Stimulated activated CD4-positive, alpha-beta T cell treated with anti-CD3 and anti-CD28 coated beads, Interleukin-4, amount 100 ng/mL, for 4 hours (primary cell): ENCODE measurements at places on chromosomes 7 and 10.

DNA sequence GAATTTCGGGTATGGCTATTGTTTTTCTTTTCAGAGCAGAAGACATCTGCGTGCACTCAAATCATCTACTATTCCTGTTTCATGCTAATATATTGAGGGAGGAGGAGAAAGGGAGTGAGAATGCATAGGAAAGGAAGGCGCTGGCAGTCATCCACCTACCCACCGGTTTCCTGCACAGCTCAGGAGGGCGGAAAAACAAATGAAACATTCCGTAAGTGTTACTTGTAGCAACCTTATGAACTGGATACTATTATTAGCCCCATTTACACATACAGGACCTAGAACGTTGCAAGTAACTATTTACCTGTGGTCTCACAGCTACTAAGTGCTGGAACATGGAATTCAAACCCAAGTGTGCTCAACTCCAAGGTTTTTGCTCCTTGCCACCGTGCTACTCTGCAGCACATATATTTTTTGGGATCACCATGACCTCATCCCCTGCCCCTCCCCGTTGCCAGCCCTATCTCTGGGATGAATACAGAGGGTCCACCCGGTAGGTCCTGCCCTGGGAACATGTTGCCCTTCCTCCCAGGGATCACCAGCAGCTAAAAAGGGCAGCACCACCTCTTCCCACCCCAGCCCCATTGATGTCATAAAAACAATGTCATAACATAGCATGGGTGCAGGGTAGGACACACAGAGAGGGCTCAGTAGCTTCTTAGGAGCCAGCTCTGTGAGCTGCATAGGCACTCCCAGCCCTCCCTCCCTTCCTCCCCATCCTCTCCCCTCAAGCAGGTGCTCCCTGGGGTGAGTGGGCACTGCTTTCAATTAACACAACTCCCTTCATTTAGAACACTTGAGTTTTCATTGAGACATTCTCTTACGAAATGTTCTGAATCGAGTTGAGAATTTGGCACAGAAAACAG lies 16.9 kb downstream of the GFRA1 start:
- DNase-seq: no peak

DNA sequence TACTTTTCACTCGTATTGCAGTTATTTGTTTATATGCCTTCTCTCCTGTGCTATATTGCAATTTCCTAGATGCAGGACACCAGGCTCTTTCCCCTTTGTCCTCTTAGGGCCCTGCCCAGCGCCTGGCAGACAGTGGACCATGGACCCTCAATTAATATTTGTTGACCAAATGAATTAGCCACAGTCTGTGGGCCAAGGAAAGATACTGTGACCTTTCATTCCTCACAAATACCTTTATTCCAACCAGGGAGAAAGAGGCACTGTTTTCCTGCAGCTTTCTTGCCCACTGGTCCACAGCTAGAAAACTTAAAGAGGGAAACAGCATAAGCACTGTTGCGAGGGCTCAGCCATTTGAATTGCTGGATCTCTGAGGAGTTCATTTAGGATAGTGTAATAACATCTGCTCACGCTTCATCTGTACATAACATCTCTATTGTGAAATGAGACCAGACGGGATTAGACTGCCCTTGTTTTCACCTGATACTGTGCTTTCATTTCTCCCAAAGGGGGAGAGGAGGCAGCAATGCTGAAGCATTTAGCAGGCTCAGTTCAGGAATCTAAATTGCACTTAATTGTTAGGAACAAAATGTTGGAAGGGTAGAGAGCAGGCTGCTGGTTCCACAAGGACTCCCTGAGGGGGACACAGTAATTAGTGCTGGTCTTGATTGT lies 46.7 kb downstream of the TNS3 start:
- DNase-seq: no peak

GRCh38 chr7:3548815-3549214 lies 247.8 kb downstream of the SDK1 start:
- no peak for DNase-seq

DNA sequence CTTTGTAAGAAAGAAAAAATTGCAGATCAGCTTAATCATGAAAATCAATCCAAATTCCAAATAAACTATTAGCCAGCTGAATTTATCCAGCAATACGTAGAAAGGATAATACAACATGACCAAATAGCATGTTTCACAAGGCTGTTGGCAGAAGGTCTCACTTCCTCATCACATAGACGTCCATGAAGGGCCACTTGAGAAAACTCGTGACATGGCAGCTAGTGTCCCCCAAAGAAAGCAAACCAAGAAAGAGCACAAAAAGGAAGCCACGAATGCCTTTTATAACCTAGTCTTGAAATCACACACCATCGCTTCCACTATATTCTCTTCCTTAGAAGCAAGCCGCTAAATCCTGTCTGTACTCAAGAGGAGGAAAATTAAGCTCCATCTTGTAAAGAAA lies 105.6 kb upstream of the NRBF2 start:
- DNase-seq: no peak

DNA sequence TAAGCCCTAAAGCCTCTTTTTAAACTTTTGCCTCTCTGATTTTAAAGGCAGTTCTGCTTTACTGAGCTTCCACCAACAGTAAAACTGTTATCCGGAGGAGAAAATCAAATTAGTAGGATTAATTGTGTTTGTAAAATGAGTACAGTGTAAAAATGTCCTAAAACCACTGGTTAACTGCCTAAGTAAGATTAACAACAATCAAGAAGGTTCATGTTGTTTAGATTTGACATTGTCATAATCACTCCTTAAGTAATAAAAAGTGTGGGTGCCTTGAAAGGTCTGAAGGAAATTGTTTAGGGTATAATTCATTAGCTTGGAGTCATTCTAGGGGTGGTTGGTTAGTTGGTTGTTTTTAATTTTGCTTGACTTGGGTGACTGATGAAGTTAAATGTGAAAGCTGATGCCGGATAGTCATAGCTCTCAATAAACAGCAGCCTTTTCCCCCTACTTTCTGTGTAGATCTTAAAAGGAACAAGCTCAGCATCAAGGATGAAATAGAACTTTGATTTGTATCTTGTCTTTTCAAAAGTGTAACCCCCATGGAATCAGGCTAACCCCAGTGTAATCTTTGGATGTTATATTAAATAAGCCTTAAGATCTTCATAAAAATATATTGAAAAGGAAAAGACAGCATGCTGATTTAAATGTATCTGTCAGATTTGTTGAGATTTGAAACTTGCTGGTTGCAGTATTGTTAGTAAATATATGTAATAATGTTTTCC lies 148.3 kb downstream of the ARID5B start:
- DNase-seq: no peak

DNA sequence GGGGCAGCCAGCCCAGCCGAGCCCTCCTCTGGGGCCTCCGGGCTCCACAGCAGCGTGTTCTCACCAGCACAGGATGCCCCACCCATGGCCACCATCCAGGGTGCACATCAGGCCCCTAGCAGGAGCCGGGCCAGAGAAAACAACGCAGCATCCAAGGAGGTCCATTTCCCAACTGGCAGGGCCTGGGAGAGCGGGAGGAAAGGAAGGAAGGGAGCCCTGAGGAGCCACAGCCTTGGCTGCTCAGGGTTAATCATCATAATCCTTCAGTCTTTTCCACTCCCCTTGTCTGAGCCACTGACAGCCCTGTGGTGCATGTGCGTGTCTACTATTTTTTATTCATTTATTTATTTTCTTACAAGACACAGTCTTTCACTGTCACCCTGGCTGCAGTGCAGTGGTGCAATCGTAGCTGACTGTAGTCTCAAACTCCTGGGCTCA lies 3.6 kb downstream of the PLAC9 start:
- DNase-seq: no peak

DNA sequence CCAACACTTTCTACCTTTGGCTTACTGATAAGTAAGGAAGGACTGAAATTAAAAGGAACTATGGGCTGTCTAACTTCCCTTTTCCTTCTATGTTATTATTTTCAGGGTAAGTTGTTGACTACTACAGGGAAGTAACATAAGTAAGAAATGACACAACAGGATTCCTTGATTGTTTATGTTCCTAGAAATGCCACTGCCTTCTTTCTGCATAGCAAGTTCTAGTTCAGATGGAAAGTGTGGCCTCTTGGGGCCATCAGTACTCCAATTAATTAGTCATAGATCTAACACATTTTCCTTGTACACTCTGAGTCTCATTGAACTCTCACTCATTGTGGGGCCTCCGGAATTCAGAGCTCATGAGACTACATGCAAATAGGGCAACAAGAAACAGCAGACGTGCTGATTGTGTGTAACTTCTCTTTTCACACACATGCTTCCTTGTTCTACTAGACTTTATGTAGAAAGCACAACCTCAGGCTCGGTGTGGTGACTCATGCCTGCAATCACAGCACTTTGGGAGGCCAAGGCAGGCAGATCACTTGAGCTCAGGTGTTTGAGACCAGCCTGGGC lies 35.3 kb upstream of the HIBADH start:
- DNase-seq: no peak

- peak; percentile 52 for DNase-seq
These were observed 4.0 kb upstream of the IGF2BP3 start for GRCh38 chr7:23474094-23474828.

GRCh38 chr10:118818621-118819221 lies 64.0 kb upstream of the CACUL1 start:
- DNase-seq: no peak

DNA sequence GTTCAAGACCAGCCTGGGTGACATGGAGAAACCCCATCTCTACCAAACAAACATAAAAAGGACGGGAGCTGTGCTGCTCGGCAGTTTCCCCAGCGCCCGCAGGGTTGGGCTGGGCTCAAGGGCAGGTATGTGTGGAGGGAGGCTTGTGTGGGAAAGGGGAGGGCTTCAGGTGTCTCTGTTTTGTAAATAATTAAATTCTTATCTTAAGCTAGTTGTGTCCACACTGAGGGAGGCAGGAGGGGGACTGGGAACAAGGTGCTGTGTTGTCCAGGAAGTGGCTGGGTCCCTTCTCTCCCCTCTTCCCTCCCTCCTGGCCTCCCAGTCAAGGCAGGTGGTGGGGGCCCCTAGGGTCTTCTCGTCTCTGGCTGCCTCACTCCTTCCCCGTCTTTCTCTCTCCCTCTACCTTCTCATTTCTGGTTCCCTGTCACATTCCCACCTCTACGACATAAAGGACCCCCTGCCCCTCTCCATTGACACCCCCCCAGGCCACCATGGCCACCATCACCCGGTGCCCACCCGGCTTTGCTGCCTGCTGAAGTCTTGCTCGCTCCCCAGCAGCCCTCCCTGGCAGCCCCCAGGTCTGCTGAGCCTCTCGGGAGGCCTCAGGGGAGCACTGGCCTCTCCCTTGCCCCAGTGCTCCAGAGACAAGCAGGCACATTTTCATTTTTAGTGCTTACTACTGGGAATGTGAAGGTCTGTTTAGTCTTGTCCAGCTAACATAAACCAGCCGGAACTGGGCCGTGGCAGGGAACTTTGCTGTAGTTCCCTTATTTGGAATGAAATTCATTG lies 19.3 kb downstream of the NEURL1 start:
- no peak for DNase-seq

DNA sequence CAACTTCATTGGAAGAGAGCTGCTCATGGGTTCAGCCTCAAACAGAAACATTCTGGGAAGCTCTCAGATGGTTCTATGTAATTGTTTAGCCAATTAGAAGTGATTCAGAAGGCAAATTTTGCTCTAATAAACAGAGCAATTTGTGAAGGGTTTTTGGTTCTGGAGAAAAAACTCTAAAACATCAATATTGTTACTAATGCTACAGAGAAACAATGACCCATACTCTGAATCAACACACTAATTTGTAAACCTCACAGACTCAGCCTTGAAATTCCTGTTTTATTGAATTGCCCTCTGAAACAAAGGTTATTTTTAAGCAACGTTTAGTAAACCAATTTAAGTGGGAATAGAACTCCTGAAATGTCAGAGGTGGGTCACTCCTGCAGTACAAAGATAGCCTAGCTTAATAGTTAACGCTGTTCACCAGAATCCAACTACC lies 171.6 kb upstream of the SVIL start:
- no peak for DNase-seq

- no peak for DNase-seq
These were observed 159.2 kb downstream of the NEURL1 start for GRCh38 chr10:103652599-103653281.

DNA sequence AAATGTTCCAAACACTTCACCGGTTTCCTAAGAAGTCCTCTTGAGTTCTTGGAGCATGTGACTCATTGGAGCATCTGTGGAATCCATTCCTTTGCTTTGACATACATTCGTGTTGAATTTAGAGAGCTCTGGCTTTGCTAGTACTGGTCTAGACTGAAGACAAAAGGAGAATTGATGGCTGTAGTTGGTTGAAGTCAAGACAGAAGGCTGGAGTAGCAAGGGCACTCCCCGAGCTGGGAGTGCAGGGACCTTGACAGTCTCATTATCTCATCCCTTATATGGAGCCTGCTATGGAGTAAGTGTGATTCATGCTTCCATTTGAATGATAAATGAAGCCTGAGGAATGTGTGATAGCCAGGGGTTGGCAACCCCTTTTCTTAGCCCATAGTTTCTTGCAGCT lies 1249.1 kb downstream of the TYW1 start:
- no peak for DNase-seq

- DNase-seq: no peak
These were observed 6.2 kb downstream of the SAR1A start for GRCh38 chr10:70164163-70164562.

- DNase-seq: no peak
These were observed 39.0 kb upstream of the SLIT1 start for GRCh38 chr10:97224483-97225435.

DNA sequence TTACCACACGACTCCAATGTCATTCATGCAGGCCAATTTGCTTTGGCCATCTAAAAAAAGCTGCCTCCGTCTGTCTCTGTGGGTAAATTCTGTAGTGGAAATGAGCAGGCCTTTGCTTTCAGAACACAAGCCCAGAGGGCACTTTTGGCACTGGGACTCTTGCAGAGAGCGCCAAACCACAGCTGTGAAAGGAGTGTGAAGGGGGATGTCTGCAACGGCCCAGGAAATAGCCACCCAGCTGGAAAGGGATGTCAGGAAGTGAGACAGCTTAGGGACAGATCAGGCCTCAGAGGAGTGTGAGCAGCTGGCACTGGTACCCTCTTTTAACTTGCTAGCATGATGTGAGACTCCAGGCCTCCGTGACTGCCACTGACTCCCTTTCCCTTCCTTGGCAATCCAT lies 152.4 kb downstream of the DKK1 start:
- DNase-seq: no peak

- no peak for DNase-seq
These were observed 455 bp upstream of the SPAG6 start for GRCh38 chr10:22344781-22345300.

DNA sequence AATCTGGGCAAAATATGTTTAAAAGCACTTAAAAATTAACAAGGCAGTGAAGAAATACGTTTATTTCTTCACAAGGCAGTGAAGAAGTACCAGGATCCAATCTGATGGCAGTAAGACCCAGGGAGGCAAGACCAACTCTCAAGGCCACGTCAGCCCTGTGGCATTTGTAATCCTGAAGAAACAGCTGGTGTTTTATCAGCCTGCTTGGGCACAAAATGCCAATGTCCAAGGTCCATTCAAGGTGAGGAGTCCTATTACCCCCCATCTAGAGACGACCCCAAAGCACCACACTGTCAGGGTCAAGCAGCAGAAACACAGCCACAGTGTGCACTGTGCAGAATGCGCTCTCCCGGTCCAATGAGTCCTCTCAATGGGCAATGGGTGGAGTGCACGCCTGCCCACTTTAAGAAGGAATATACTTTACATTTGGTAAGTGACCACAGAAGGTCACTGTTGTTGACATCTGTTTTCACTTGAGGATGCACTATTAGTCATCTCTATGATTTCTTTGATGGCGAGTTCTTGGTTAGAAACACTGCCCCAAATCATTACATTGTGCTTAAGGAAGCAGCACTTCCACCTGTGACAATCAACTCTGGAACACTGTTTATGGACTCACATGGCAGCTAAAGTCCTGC lies 12.8 kb downstream of the CPXM2 start:
- DNase-seq: no peak

GRCh38 chr10:101687071-101687658 lies 7.8 kb downstream of the FBXW4 start:
- DNase-seq: no peak
